Hindlimb muscle (tissue), 1 donor: ENCODE measurements at places on chromosomes 11 and 22. TPM values are rescaled to one million over a fixed set of nuclear protein-coding genes. Genes with fewer than 3 reads are reported as not detected.

- no peak for DNase-seq
Measured at GRCh38 chr11:64643920-64644646, 53.1 kb downstream of the SLC22A12 start.

DNA sequence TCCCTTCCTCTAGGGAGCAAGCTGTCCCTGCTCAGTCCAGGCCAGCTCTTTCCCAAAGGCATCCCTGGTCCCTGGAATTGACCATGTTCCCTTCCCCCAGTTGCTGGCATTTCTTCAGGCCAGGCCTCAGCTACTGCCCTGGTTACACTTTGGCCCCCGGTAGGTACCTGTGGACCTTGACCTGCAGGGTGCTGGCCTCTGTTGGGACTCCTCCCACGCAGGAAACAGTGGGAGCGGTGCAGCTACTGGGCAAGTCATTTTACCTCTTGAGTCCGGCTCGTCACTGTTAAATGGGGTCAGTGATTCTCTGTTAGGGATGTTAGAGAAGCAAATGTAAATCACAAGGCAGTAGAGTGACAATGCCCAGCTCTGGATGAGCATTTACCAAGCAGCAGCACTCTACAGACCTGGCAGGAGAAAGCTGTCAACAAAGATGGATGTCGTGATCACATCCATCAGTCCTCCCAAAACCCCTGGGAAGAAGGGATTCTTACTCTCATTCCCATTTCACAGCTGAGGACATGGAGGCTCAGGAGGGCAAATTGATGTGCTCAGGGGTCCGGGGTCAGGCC, 16.9 kb downstream of the MYO7A start:
- no peak for DNase-seq

DNA sequence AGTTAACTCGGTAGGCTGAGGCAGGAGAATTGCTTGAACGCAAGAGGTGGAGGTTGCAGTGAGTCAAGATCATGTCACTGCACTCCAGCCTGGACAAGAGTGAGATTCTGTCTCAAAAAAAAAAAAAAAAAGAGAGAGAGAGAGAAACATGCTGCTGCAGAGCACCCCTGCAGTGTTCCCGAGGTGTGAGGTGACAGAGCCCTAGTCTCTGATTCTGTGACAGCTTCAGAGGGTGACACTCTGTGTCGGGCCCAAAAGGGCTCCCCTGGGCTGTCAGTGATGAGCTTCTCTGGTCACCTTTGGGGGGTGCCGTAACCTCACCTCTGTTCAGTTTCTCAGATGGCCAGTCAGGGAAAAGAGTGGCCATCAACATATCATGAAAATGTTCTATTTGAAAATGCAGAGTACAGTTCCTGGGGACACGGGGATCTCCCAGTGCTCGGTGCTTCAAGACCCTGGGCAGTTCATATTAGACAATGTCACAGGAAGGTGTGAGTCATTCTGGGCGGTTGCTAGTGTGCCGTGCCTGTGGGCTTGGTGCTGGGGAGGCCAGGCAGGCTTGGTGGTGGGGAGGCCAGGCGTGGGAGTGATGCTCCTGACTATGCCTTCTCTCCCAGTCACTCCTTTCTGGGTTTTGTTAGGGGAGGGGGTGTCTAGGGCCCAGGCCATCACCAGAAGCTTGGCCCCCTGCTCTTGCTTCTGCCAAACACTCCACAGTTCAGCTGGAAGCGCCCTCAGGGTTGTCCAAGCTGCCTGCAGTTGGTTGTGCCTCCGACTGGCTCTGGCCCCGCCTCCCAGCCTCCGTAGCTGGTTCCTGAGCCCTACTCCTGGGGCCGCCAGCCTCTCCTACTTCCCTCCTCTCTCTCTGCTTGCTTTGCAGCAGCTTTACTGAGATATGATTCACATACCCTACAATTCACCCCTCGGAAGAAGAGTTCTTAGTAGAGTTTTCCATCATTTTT, 52.5 kb upstream of the CLDN5 start:
- no peak for DNase-seq

GRCh38 chr11:59459916-59460315, 3.2 kb downstream of the OR4D6 start:
- DNase-seq, result peak; percentile 1

- DNase-seq, result no peak
Measured at GRCh38 chr11:14927146-14927545, 35.1 kb upstream of the CYP2R1 start.

DNA sequence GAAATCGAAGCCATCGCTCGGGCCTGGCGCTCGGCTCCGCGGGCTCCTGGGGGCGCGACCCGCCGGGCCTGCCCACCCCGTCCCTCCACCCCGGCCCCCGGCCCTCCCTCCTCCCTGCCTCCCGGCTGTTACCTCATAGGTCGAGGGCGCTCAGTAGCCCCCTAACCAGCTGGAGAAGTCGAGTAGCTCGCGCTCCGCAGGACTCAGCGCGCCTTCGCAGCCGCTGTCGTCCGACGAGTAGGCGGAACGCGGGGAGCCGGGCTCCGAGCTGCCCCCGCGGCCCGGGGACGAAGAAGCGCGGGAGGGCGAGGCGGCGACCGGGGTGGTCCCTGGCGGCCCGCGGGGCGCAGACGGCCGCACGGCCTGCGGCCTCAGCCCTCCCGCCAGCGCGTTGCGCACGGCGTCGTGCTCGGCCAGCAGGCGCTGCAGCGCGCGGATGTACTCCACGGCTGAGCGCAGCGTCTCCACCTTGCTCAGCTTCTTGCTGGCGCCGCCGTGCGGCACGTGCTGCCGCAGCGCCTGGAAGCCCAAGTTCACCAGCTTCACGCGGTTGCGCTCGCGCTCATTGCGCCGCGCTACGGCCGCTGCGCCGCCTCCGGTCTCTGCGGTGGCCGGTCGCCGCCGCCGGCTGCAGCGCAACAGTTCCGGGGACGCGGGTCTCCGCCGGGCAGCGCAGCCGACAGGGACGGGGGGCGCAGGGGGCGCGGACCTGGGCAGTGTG, 627 bp downstream of the ASCL2 start:
- DNase-seq, result peak; percentile 80

DNA sequence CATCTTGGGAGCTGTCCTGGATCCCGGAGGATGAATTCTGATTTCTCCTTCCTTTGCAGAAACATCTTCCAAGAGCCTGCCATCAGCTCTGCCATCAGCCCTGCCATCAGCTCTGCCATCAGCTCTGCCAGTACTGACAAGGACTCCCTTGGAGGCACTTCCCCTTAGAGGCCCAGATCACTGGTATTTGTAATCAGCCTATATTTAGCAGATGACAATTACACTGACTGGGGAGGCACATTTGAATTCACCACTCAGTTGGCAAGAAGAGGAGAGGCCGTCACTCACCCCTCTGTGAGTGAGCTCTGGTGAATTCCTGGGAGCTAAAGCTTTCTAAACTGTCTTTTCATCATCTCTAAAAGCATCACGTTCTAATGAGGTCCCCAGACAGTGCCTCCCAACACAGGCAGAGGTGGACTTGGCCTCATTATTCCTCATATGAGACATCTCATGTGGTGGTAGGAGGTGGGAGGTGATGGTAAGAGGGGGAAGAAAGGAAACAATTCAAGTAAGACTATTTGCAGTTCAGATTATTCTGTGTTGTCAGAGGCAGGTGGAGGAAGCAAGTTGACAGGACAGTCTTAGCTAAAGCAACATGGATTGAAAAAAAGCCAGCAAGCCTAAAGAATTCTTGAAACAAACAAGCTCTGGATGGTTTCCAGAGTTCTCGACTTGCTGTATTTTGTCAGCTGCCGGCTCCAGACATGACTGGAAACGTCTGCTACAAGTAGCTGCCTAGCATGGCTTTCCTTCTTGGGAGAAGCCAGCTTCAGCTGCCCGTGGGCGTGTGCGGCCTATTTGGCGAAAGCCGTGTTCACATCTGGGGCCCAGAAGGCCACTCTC, 771.7 kb downstream of the TBC1D22A start:
- DNase-seq, result peak; percentile 61

- no peak for DNase-seq
Measured at GRCh38 chr11:74002832-74003231, 6.1 kb downstream of the UCP3 start.

GRCh38 chr22:39898997-39899396, 1.9 kb upstream of the GRAP2 start:
- DNase-seq, result peak; percentile 12

DNA sequence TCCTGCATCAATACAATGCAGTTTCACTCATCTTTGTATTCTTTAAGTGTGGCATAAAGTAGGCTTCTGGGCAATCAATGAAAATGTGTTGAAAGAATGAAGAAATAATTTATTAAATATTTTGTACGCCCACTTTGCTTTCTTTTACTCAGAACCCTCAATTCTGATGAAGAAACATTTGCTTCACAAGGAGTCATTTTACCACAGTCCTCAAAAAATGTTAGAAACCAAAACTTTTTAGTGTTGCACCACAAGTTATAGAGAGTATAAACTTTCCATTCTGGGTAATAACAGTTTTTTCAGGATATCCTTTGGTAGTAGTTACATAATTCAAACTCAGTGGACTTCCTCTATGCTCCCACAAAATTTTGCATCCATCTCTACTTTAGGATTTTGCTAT, 360.5 kb downstream of the DLG2 start:
- DNase-seq, result no peak

GRCh38 chr11:120024586-120024985, 113.3 kb downstream of the TRIM29 start:
- no peak for DNase-seq

GRCh38 chr11:45554230-45554967, 111.0 kb downstream of the CHST1 start:
- DNase-seq, result no peak

DNA sequence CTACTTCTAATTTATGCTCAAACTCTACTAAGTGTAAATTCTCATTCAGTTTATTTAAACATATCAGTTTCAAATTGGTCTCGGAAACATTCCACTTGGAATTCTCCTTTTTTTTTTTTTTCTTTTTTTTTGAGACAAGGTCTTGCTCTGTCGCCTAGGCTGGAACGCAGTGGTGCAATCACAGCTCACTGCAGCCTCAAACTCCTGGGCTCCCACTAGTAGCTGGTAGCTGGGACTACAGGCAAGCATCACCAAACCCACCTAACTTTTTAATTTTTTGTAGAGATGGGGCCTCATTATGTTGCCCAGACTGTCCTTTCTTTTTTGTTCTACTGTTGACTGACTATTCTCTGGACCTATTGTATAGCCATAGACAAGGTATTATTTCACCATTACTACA, 33.3 kb upstream of the CCDC81 start:
- no peak for DNase-seq

DNA sequence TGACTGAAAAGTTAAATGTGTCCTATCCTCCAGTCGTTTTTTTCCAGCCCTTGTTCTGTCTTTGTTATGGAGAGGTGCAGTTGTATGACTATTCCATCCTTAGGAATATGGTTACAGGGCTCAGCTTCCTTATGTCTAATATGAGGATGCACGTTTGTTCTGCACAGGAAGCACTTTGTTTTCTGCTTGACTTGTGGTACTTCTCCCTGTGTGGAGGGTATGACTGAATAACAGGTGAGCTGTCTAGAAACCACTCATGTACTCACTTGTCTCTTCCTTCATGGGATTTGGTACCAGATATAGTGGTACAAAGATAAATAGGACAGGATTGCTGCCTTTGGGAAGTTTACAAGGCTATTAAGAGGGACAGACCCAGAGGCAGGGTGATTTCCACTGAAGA, 17.4 kb downstream of the CABIN1 start:
- DNase-seq, result no peak

TREH gene
- 0.25 TPM for polyA plus RNA-seq

ZP1 gene
- polyA plus RNA-seq, result 0.36 TPM

ST14 gene
- 0.67 TPM for polyA plus RNA-seq

OR52A1 gene
- not detected for polyA plus RNA-seq

TESMIN gene
- 0.85 TPM for polyA plus RNA-seq
